RPMI8226 (cell line): ENCODE measurements at places on chromosomes 7 and 10.

DNA sequence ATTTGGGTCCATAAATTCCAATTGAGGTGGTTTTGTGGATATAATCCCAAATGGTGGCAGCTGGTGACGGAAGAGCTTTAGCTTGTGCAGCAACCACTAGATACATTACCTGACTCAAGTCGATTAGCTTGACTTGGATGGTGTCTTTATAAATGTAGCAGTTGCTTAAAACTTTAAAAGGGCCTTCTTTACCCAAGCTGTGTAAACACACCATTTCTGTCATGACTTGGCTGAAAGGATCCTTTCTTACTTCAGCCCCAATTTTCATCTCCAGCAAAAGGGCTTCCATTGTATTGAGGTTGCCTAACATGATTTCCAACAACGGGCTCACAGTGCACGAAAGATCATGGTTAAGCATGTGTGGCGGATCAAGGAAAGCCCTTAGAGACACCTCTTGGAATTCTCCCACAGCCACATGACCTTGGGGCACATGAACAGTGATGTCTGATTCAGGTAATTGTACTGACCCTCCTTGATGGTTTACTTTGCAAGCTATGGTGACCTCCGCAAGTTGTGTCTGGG lies 57.9 kb downstream of the MACC1 start:
- DNase-seq, result no peak

DNA sequence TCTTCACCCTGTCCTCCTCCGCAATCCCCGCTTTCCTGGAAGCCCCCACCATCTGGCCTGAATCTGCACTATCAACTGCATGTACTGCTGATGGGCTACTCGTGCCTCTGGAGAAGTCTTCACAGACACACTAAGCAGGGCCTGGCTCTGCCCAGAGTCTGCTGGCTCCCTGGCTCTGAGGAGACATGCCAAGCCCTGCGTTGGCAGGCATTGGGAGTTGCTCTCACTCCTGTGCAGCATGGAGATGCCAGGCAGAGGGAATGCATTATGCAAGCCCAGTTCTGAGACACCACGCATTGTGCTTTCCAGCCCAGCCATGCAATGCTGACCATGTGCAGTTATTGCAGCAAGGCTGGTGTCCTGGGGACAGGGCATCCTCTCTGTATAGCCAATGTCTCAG lies 314.6 kb downstream of the CXCL12 start:
- DNase-seq, result no peak

- no peak for DNase-seq
Measured at GRCh38 chr10:95628786-95629185, 27.7 kb downstream of the ALDH18A1 start.

DNA sequence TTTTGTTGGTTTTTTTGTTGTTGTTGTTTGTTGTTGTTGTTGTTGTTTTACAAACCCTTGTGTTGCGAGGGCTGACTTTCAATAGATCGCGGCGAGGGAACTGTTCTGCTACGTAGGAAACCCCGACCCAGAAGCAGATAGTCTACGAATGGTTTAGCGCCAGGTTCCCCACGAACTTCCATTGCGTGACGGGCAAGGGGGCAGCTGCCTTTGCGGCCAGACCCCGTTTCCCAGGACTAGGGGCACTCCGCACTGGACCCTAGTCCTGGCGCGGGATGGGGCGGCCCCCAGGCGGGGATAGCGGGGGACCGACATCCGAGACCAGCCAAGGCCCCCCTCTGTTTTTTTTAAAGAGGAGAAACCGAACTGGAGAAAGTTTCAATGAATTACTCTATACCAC lies 119.6 kb downstream of the LRRTM3 start:
- DNase-seq, result no peak

- DNase-seq, result no peak
Measured at GRCh38 chr7:98209166-98209920, 1.9 kb upstream of the BHLHA15 start.

DNA sequence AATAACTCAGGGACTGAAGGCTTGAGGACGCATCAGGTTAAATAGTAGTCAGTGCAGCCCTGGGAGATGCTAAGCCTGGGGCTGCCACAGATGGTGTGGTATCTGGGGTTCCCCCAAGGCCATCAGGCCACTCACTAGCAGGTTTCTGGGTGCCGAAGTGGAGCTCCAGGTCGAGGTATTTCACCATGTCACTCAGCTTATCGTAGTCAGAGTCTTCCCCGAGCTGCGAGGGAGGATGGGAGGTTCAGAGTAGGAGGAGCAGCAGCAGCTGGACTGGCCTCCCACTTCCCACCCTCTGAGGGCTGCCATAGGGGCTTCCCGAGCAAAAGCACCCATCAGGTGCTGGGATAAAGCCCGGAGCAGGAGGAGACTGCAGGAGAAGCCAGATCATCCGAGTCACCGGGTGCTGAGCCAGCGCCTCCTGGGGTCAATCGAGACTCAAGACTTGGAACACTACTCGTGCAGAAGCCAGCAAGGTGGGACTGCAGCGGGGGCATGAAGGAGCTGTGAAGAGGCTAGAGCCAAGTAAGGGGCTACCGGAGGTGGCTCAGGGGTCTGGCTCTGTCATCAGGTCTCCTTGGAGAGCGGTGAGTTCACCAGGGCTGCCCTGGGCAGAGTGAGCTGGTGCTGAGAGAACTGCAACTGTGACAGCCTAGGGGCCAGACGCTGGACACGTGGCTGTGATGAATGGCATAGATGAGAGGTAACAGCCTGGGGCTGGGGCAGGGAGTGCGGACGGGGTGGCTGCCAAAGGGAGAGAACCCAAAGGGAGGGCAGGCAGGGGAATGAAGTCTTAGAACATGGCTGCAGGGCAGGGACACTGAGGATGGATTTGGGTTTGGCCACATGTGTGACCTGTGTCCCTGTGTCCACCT lies 45.3 kb downstream of the GRID2IP start:
- no peak for DNase-seq

GRCh38 chr10:37857287-37858211 lies at the start of gene ZNF248:
TSS of gene ZNF248 (minus strand) at chr10:37857610. CDS start at chr10:37856310, 1,300 bp downstream.
- DNase-seq, result peak; percentile 95

- no peak for DNase-seq
Measured at GRCh38 chr10:3919709-3920308, 134.8 kb upstream of the KLF6 start.
